Activated CD4-positive, CD25-positive, alpha-beta regulatory T cell (primary cell): ENCODE measurements at places on chromosomes 16 and 17.

DNA sequence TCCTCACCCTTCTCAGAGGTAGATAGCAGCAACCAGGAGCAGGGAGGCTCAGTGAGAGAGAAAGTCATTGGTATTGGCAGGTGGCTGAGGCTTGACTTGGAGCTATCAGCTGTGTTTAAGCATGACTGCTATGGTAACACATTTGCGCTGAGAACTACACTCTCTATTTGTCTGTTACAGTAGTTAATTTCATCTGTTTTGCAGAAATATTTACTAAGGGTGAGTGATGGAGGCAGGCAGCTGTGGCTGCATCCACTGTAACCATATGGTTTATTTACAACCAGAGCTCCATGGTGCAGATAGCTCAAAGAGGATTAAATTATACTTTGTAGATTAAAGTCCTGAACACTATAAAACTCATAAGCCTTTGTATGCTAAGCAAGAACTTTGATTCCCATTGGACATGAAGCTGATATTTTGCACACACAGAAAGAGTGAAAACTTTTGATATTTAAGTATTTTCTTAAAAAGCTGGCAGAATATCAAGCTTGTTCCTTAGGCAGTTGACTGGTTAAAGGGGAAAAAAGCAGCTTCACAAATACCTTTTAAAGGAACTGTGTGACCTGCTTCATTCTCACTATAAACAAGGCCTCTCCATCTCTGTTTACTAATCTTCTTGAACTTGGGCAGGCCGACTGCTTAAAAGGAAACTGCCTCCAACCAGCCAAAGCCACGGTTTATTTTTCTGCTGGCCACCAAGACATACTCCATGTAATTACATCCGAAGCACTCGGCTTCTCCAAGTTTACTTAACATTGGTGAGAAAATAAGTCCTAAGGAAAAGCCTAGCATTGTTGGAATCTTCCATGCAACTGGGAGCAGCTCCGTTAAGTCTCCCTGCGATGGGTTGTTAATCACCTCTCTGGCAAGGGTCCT lies 299.8 kb upstream of the ZFHX3 start:
- DNase-seq, result no peak

GRCh38 chr17:3447625-3448024 lies 14.0 kb upstream of the OR1E2 start:
- no peak for DNase-seq

DNA sequence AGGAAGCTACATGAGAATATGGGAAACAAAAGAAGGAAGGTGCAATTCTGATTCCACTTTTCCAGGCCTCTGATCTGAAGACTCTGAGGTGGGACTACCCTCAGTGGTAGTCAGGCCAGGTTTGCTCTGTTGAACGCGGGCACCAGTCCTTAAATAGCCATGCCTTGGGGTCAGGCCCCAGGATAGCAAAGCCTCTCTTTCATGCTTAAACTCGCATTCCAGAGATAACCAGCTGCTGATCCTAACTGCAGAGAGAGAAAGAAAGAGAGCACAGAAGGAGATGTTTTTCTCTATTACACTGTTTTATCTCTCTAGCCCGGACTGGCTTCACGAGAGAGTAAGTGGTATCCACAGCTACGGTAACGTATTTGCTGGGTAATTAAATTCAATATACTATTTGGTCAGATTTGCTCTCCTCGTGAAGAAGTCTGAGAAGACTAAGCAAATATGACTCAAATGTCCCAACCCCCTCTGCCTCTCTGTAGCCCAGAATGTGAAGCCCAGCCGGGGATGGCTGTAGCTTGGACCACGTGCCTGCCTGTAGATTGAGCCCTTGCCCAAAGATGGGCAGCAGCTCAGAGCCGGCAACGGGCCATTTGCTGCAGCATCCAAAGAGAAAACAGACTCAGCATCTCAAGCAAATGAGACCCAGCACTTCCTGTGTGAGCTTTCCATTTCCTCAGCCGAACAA lies 122.2 kb downstream of the SMG6 start:
- no peak for DNase-seq

- DNase-seq, result no peak
These were observed 33.5 kb downstream of the SRL start for GRCh38 chr16:4208341-4208751.

GRCh38 chr17:35523296-35523695 lies 14.2 kb downstream of the SLFN12L start:
- no peak for DNase-seq

DNA sequence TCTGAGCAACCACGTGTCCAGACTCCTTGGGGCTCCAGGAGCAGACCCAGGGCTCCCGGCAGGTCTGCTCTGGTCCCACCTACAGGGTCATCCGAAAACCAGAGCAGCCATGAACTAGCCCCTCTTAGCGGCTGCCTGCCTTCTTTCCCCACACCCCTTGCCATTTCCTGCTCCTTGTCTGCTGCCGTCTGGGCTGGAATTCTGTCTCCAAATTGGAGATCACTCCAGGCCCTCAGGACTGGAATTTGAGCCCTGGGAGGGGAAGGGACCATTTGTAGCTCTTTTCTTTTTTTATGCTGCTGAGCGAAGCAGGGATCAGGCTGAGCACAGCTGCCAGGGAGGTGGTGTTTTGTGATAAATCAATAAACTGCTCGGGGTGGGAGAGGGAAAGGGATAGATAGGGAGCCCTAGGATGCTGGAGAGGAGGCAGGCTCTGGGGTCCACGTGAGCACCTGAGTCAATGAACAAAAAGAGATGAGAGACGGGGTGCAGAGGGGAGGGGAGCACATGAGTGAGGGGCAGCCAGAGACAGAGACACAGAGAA lies 257.5 kb downstream of the ENGASE start:
- DNase-seq, result no peak

DNA sequence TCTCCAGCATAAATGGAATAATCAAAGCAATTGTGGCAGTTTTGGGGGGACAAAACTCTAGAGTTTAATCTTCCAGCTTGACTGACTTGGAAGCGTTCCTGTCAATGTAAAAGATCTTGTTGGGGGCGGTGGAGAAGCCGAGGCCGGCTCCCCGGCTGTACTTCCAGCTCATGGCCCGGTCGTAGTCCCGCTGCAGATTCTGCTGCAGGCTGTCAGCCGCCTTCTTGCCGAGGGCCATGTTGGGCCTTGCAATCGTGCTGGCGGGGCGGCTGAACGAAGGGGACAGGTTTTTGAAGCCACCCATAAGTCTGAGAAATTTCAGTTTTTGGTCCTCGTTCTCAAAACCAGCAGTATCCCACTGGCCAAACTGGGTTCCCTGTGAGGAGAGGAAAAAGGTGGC lies 11.2 kb downstream of the KNOP1 start:
- no peak for DNase-seq

- no peak for DNase-seq
These were observed 1.3 kb downstream of the RILP start for GRCh38 chr17:1648173-1648962.

DNA sequence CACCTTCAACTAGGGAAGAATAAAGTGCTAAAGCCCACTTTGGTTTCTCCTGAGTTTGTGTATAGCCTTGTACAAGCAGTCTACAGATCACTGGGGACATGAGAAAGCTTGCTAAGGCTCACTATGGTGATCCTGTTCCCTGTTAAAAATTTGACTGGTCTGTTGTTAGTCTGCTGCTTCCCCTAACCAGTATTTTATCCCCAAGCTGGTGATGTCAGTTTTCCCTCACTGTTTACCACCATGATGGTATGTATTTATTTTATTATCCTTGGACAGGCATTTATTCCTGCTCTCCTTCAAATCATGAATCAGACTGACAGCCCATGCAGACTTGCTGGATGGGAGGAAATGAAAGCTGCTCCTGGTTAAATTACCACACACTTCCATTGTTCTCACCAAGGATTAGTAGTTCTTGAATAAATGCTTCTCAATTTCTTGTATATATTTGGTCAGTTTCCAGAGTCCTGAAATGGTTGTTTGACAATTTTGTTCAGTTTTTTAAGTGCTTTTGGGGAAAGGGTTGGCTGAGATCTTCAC lies 99.6 kb downstream of the CA4 start:
- no peak for DNase-seq

GRCh38 chr17:45022655-45023339 lies 28.6 kb downstream of the DCAKD start:
- no peak for DNase-seq

- no peak for DNase-seq
These were observed 729.4 kb downstream of the CDH11 start for GRCh38 chr16:64392456-64392855.

DNA sequence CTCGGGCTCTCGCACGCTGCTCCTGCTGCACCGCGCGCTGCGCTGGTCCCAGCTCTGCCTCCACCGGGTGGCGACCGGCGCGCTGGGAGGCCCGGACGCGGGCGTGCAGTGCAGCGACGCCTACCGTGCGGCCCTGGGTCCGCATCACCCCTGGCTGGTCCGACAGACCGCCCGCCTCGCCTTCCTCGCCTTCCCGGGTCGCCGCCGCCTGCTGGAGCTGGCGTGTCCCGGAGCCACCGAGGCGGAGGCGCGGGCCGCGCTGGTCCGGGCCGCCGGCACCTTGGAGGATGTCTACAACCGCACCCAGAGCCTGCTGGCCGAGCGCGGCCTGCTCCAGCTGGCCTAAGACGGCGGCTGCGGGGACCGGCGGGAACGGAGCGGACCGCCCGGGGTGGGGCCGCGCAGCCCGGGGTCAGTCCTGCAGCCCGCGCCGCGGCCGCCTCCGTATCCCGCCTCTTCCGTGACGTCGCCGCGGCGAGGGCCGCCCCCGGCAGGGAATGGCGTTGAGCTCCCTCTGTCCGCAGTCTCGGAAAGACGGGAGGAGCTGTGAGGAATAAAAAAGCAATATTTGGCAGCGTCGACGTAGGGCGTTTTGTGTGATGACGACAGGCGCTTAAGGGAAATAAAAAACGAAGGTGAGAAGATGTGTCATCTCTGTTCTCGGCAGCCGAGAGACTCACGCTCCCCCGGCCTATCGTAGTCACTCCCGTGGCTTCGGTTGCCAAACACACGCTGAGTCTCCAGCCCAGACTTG lies 1.4 kb downstream of the GLTPD2 start:
- peak; percentile 64 for DNase-seq

- no peak for DNase-seq
These were observed 700.0 kb downstream of the WWOX start for GRCh38 chr16:78799429-78799828.

- DNase-seq, result no peak
These were observed 9.8 kb upstream of the RABEP1 start for GRCh38 chr17:5272322-5272721.

- no peak for DNase-seq
These were observed 50.8 kb downstream of the SDK2 start for GRCh38 chr17:73593249-73593965.

- DNase-seq, result no peak
These were observed 25.0 kb downstream of the SCPEP1 start for GRCh38 chr17:57002904-57003303.

DNA sequence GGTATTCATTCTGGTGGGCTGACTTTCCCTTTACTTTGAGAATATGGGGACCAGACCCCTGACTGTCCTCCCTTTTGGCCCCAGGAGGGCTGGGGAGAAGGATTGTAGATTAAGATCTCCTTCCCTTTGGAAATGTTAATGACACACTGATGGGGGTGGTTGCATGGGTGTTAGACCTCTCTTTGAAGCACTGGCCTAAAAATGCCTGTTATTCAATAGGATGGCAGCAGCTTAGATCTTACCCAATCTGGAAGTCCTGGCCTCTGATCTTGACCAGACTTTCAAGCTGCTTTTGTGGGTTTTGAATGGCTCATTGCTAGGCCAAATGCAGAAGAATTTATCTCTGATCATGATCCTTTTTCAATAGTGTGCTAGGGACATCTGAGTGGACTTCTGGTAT lies 25.7 kb downstream of the MAP3K3 start:
- DNase-seq, result no peak

GRCh38 chr16:80517846-80518245 lies 22.9 kb upstream of the DYNLRB2 start:
- no peak for DNase-seq
